ENCODE measurements at places on chromosomes 2 and 18.

GRCh38 chr2:47639467-47639866 is 143.5 kb upstream of the MSH6 start:
- no peak for DNase-seq

DNA sequence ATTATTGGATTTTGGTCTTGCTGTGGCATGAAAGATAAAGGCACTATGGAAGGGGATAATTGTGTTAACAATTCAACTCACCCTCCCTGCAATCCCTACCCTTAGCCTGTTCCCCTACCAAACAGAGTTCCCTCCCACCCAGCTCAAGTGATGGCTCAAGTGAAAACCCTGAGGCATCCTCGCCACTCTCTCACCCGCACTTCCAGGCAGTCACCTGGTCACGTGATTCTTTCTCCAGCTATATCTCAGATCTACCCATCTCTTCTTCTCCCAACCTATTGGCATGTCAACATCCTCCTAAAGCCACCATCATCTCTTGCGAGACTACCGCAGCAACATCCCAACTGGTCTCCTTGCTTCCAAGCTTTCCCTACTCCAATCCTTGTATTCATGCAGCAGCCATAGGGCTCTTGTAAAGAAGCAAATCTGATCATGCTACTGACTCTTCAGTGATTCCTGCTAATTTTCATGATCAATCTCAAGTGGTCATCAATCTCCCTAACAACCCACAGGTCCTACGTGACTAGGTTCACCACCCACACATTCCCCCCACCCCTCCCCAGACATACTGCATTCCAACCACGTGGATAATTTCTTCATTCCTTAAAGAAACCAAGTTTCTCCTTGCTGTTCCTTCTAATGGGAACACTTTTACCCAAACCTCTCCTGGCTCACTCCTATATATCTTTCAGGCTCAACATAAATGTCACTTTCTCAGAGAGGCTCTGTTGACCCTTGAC is 66.7 kb downstream of the MBD2 start:
- no peak for DNase-seq

DNA sequence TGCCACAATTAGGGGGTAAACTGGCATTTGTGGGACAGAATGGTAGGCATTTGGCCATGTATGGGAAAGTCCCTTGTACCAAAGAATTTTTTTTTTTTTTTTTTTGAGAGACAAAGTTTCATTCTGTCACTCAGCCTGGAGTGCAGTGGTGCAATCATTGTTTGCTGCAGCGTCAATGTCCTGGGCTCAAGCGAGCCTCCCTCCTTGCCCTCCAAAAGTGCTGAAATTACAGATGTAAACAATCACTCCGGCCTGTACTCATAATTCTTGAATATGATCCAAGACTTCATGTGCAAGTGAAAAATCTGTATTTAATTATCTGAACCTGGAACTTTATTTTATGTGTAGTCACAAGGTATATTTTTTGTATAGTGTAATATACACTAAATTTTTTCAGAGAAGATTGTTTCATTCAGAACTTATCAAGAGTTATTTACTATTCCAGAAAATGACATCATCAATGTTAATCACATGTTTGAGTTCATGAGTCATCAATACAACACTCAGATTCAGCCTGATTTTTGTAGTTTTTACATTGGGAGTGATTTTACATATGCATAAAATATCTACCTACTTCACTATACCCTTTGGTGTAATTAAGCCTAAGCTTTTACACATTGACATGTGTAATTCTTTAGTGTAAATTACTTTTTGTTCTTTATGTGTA is 138.7 kb upstream of the L3MBTL4 start:
- DNase-seq: no peak

DNA sequence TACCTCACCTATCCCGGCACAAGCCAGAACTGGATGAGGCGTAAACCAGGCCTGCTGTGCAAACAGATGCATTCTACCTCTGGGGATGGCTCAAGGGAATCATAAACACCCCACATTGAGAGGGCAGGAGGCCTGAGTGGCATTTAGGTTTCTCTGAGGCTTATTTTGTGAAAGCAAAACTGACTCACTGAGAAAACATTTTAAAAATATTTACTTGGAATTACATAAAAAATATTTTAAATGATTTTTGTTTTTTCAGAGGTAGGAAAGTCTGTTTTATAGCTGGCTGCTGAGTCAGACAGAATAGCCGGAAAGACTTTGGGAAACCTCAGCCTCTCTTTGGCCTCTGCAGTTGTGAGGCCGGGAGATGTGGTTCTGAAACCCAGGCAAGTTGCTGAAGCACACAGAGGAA is 244.1 kb downstream of the NCKAP5 start:
- DNase-seq: peak; percentile 95

DNA sequence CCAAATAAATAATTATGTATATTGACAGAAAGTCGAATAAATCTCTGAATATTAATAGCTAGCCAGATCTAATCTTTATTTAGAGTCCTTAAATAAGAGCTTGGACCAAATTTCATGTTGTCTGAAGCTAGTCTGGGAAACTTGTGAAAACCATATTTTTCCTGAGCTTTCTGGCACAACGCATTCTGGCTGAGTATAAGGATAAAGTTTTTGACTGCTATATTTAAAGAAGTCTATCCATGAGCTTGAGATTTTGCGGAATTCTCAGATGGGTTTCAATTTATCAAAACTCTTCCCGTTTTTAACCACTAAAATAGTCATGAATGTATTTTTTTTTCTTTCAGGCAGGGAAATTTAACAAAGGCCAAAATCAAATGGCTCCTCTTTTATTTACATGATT is 23.8 kb downstream of the FAP start:
- DNase-seq: no peak

DNA sequence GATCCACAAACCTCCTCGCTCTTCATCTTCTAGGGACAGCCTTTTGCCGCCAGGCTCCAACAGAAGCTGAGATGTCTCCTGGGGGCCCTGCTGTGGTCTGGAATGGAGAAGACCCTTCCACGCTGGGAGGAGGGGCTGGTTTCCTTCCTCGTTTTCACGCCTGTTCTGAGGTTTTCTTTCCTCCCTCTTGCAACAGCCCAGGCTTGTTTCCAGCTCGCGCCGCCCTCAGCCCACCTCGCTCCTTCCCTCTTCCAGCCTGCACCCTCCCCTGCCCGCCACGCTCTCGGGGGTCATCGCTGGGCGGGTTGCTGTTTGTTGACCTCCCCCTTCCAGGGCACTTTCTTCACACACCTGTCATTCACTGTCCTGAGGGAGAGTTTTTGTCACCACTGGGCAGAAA is 55.4 kb downstream of the VAPA start:
- no peak for DNase-seq

DNA sequence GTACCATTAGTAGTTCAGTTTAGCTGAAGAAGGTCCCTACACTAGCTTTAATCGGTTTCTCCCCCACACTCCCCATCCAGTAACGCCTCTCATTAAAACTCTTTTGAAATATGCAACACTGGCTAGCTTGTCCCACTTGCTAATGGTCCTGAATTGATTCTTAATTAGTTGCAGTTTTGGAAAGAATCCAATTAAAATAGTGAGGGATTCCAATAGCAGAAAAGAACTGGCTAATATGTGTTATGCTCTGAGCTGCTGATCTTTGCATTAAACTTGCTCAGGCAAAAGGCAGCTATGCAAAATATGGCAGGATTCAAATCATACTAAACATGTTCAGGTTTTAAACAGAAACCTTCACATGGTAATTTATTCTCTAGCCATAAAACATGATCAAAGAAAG is 252.5 kb upstream of the HNRNPA3 start:
- DNase-seq: no peak

DNA sequence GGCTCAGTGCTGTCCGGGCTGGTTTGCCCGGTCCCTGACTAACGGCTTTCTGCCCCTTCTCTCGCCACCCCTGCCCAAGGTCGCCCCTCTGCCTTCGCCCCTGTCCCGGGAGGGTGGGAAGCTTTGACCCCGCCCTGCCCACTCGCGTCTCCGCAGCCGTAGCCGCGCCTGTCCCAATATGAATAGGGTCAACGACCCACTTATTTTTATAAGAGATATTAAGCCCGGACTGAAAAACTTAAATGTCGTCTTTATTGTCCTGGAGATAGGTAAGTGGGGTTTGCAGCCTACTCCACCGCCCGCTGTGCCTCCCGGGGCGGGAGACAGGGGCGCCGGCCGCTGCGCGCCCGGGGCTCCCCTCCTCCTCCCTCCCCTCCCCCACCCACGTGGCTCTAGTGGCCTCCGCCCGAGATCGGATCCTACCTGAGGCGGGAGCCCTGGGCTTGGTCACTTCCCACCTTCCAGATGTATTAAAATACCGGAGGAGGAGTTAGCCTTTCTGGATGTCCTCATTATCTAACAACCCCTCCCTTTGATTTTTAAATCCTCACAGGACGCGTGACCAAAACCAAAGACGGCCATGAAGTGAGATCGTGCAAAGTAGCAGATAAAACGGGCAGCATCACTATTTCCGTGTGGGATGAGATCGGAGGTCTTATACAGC is 633 bp downstream of the NABP1 start:
- no peak for DNase-seq

GRCh38 chr2:176553685-176554100 is 284.5 kb downstream of the MTX2 start:
- DNase-seq: peak; percentile 89

GRCh38 chr2:7016148-7016547 is 98.9 kb downstream of the RNF144A start:
- DNase-seq: no peak

DNA sequence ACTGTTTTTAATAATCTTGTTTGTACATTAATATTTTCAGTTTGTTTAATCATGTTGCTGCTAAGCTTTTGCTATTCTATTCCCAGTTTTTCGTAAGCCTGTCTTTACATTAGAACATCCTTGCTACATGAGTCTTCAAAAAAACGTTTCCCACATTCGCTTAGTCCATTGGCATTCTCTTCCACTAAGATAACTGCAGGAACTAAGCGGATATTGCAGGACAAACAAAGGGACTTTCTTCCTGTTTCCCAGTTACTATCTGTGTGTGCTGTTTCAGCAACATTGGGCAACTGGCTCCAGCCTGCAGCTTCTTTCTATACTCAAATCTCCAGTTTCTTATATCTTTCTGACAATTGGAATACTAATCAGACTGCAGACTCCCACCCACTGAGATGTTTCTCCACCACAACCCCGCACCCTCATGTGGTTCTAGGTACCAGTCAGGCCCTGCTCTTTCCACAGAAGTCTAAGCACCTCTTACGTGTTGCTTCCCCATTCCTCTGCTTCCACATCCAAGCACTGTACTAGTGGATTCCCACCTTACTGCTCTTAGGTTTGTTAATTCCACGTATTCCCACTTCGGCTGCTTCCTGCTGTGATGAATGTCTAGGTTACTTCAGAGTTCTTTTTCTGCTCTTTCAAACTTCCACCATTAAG is 420.3 kb downstream of the LRRTM4 start:
- no peak for DNase-seq

DNA sequence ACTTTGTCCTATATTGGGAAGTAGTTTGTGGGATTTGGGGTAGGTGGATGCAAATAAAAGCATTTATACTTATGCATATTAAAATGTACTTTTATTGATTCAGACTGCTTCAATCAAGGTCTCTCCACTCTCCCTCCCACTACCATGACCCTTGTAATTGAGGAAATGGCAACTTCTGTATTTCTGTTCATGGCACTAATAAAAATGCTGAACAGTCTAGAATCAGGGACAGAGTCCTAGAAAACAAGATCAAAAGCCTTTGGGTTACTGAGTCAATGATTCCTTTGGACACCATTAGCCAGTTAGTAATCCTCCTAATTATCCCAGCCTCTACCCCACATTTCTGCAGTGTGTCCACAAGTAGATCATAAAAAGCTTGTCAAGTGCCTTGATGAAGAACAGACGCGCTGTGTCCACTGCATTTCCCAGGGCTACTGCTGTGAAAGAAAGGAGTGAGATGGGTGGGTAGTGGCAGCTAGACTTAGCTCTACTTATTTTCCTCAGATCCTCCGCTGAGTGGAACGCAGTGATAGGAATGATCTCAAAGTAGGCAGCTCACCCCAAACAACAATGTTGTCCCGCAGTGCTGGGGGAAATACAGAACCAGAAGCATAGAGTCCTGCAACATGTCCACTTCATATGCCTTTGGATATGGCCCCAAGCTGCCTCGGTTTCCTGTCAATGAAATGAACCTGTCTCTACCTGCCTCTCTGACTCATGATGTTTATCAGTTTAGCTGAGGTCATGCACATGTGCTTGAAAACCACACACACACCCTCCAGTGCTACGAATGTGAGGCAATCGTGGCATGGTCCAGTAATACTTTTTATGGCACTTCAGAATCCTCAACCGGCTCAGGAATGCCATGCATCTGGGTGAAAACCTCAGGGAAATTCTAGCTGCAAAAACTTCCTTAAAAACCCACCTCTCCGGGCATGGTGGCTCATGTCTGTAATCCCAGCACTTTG is 115.5 kb downstream of the COL6A3 start:
- DNase-seq: peak; percentile 78

DNA sequence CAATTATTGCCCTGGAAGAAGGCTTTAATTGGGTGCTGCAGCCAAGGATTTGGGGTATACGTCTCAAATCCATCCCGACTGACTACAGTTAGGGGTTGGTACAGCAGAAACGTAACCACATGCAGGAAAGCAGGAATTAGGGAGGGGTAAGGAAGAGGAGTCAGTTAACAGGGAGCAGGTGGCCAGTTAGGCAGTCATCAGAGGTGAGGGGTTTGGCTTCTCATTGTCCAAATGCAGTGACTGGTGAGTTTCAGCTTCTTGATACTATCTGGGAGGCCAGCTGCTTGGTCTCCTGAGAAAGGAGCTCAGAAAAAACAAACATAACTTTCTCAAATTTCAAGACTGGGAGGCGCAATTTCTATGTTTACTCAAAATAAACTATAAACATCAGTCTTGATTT is 38.8 kb upstream of the UBE2F start:
- no peak for DNase-seq

Data from fibroblast of skin of scalp (primary cell).